Activated naive CD8-positive, alpha-beta T cell treated with anti-CD3 and anti-CD28 coated beads for 36 hours (primary cell): ENCODE measurements at places on chromosomes 7 and 10. TPM values are rescaled to one million over a fixed set of nuclear protein-coding genes. Genes with fewer than 3 reads are reported as not detected.
A peak's percentile ranks its signal among the peaks of the same experiment; 100 is the strongest.

OR6B1 gene
- not detected for total RNA-seq

SPDYE6 gene
- not detected for total RNA-seq

ENTPD1 gene
- total RNA-seq = 0.99 TPM

PON1 gene
- not detected for total RNA-seq

KBTBD2 gene
- 22.7 TPM for total RNA-seq

TRPV5 gene
- total RNA-seq = not detected

CFAP69 gene
- 0.85 TPM for total RNA-seq

GRCh38 chr10:65328486-65328885, 1597.3 kb upstream of the LRRTM3 start:
- no peak overlapping the region for H3K4me3 ChIP-seq
- no peaks in the 10 kb centered on the region for H3K27me3 ChIP-seq
- H3K36me3 ChIP-seq = no peaks in the 10 kb centered on the region
- no peaks in the 10 kb centered on the region for H3K4me1 ChIP-seq

- DNase-seq = no peak
- no peak overlapping the region for H3K27ac ChIP-seq
- peaks cover 11% of the 10 kb centered on the region for H3K4me1 ChIP-seq
- no peak overlapping the region for H3K4me3 ChIP-seq
- H3K27me3 ChIP-seq = no peaks in the 10 kb centered on the region
- peaks cover 2% of the 10 kb centered on the region for H3K36me3 ChIP-seq
These were observed 17.8 kb downstream of the USP6NL start for GRCh38 chr10:11593612-11594011.

GRCh38 chr7:77897004-77897547, 98.5 kb downstream of the PHTF2 start:
- no peak overlapping the region for H3K4me3 ChIP-seq
- H3K36me3 ChIP-seq = no peaks in the 10 kb centered on the region
- DNase-seq = no peak
- H3K27me3 ChIP-seq = no peaks in the 10 kb centered on the region

DNA sequence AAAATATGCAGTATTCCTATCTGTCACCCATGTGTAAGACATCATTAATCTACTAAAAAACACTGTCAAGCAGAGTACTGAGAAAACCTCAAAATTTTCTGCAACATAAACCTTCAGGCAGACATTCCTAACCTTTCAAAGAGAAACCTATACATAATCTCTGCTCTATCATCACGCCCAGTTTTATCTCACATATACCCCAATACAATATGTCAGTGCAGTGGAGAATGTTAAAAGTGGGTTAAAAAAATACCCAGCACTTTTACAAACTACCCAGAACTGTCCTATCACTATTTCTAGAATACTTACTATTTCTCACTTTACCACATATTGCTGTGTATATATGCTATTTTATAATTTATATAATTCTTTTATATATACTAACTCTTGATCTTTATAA, 922.0 kb upstream of the SORCS1 start:
- no peaks in the 10 kb centered on the region for H3K36me3 ChIP-seq
- H3K4me3 ChIP-seq = no peak overlapping the region
- H3K27me3 ChIP-seq = no peaks in the 10 kb centered on the region
- no peak for DNase-seq
- no peaks in the 10 kb centered on the region for H3K4me1 ChIP-seq
- H3K27ac ChIP-seq = no peak overlapping the region

DNA sequence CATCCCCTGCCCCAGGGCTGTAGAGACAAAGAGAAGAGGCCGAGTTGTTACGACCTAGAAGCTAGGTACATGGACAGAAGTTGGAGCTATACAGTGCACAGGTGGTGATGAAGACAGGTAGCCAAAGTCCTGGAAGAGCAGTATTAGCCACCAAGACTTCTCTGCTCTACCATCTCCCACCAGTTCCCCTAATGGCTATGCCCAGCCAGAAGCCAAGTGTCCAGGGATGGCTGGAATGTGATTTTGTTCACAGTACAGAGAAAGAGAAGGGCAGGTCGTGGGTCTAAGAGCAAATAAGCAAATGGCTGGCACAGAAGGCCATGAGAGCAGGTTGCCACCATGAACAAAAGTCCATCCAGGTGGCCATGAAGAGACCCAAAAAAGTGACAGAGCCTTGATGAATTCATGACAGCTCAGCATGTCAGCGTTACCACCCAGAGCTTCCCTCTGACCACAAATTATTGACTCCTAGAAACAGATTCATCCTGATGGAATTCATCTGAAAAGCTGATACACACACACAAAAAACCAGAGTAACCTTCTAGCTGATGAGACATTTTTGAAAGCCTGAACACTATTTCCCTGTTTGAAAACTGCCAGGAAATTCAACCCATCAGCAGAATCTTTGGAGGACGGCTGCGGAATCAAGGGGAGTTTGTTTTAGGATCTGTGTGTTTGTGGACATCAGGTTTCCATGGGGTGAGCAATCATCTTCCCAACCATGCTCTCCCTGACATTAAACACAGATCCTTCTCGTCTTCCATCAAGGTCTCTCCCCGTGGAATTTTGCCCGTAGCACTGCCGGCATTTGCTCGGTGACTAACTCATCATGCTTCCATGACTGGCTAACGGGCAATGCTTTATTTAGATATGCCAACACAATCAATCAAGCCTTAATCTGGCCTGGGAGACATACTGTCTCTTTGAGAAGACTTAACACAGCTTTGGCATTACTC, 906.7 kb upstream of the AUTS2 start:
- no peak overlapping the region for H3K27ac ChIP-seq
- H3K36me3 ChIP-seq = no peaks in the 10 kb centered on the region
- H3K4me1 ChIP-seq = no peaks in the 10 kb centered on the region
- H3K27me3 ChIP-seq = no peaks in the 10 kb centered on the region

- DNase-seq = no peak
- peaks cover 6% of the 10 kb centered on the region for H3K4me1 ChIP-seq
- H3K4me3 ChIP-seq = no peak overlapping the region
- H3K36me3 ChIP-seq = no peaks in the 10 kb centered on the region
- H3K27me3 ChIP-seq = peaks cover 13% of the 10 kb centered on the region
These were observed 43.5 kb downstream of the STRA8 start for GRCh38 chr7:135277161-135277560.

GRCh38 chr10:22620140-22620857, 94.1 kb downstream of the PIP4K2A start:
- peaks cover 36% of the 10 kb centered on the region for H3K36me3 ChIP-seq
- H3K27ac ChIP-seq = peak overlapping the region; percentile 55
- no peak overlapping the region for H3K4me3 ChIP-seq
- DNase-seq = no peak

DNA sequence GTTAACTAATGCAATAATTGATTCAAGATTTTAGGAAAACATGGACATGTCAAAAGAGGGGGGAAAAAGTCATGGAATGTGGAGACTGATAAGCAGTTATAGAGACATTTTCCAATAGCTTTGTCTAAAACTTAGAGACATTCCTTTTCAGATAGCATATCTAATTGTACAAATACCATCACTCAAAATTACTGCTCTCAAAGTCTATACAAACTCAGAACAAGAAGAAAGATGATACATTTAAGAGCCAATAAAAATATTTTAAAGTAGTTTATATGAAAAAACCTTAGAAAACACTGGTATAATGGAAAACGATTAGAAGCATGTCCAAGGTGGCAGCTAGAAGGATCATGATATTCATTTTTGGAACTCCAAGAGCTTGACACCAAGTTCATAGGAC, 146.5 kb downstream of the DOCK4 start:
- H3K36me3 ChIP-seq = no peaks in the 10 kb centered on the region
- DNase-seq = no peak
- no peak overlapping the region for H3K27ac ChIP-seq
- H3K27me3 ChIP-seq = peaks cover 12% of the 10 kb centered on the region
- H3K4me3 ChIP-seq = no peak overlapping the region

GRCh38 chr10:72223743-72224101, 7.6 kb upstream of the ASCC1 start:
- no peaks in the 10 kb centered on the region for H3K27me3 ChIP-seq
- peak overlapping the region; percentile 12 for H3K4me3 ChIP-seq
- peak; percentile 37 for DNase-seq
- H3K27ac ChIP-seq = peak overlapping the region; percentile 78

- no peaks in the 10 kb centered on the region for H3K36me3 ChIP-seq
- no peak for DNase-seq
- no peak overlapping the region for H3K27ac ChIP-seq
- H3K4me1 ChIP-seq = peaks cover 12% of the 10 kb centered on the region
These were observed 12.6 kb downstream of the NEURL1 start for GRCh38 chr10:103506061-103506460.

DNA sequence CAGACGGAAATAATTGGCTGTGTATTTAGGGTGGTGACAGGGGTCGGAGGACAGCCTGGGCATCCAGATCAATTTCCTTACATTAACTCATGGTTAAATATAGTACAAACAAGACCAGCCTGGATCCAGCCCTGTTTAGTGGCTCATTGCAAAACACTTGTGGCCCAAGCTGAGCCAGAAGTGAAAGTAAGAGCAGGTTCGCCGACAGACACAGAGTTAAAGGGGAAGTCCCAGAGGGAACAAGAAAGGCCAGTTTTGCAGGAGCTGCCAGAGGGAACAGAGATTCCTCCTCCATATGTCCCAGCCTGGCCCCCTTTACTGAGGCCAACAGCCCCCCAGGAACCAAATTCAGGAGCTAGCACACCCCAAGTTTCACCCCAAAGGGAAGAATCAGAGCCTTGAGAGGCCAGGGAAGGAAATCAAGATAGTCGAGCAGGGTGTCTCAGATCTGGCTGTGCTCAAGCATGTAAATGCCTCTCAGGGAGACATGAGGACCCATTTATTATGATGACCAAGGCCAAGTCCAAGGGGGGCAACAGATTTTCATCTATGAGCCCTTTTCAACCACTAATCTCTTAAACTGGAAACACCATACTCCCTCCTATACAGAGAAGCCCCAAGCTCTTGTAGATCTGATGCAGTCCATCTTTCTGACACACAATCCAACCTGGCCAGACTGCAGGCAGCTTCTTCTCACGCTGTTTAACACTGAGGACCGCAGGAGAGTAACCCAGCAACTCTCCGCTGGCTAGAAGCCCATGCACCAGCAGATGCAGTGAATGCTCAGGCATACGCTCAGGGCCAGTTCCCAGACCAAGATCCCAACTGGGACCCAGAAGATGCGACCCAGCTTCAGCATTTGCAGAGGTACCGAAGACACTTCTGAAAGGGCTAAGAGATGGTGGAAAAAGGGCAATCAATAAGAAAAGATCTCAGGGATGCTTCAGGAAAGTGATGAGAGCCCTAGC, 15.9 kb upstream of the ADCK2 start:
- peaks cover 18% of the 10 kb centered on the region for H3K4me1 ChIP-seq
- DNase-seq = peak; percentile 42
- H3K27me3 ChIP-seq = peaks cover 2% of the 10 kb centered on the region
- H3K4me3 ChIP-seq = peak overlapping the region; percentile 67
- peak overlapping the region; percentile 69 for H3K27ac ChIP-seq

- peaks cover 49% of the 10 kb centered on the region for H3K4me1 ChIP-seq
- H3K4me3 ChIP-seq = no peak overlapping the region
- no peak for DNase-seq
These were observed 58.4 kb downstream of the MKI67 start for GRCh38 chr10:128067691-128068397.

DNA sequence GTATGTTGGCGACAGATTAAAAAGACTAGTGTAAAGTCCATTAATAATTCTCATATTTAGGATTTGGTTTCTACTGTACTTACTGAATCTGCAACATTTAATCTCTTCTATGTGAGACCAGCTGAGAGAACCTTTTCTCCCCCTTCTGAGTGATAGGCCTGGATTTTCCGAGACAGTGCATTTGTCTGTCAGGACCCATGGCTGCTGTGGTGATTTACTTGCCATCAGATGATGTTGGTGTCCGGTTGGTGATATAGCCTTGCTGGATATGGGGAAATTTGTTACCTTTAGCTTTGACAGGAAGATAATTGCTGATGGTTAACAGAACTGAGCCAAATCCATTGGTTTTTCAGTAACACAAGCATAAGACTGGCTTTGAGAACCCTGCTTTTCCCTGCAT, 517.2 kb downstream of the LRMDA start:
- H3K36me3 ChIP-seq = no peaks in the 10 kb centered on the region
- no peaks in the 10 kb centered on the region for H3K4me1 ChIP-seq
- H3K27ac ChIP-seq = no peak overlapping the region
- no peak overlapping the region for H3K4me3 ChIP-seq
- DNase-seq = no peak

GRCh38 chr7:42522227-42522991, 285.4 kb upstream of the GLI3 start:
- no peak overlapping the region for H3K27ac ChIP-seq
- no peaks in the 10 kb centered on the region for H3K27me3 ChIP-seq
- H3K4me3 ChIP-seq = no peak overlapping the region
- no peak for DNase-seq
- no peaks in the 10 kb centered on the region for H3K4me1 ChIP-seq
- no peaks in the 10 kb centered on the region for H3K36me3 ChIP-seq

DNA sequence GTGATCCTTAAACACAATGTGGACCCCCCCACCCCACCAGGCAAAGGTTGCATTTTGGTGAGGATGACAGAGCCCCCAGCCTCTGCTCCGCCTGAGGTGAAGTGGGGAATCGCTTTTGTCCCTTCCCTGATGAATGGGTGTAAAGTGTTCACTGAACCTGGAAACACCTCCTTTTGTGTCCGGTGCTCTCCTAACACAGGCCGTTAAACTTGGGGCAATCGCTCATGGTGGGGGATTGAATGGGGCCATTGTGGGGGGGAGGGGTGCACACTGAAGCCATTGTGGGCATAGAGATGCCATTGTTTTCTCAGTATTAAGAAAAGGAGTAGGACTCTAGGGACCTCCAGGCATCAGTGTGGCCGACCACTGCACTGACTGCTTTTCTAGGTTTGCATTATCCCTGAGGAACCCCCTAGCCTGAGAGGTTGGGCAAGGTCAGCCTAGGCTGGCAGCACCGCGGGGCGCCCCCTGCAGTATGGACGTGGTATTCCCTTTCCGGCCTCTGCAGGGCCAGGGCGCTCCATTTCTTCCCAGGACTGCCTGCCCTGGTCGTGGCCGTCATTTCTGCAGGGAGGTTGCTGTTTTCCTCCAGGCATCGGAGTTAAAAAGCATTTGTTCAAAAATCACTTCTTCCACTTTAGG, 158.3 kb downstream of the TCF7L2 start:
- peak; percentile 29 for DNase-seq
- H3K4me3 ChIP-seq = no peak overlapping the region
- H3K27ac ChIP-seq = no peak overlapping the region
- H3K27me3 ChIP-seq = peaks cover 4% of the 10 kb centered on the region
- no peaks in the 10 kb centered on the region for H3K36me3 ChIP-seq

DNA sequence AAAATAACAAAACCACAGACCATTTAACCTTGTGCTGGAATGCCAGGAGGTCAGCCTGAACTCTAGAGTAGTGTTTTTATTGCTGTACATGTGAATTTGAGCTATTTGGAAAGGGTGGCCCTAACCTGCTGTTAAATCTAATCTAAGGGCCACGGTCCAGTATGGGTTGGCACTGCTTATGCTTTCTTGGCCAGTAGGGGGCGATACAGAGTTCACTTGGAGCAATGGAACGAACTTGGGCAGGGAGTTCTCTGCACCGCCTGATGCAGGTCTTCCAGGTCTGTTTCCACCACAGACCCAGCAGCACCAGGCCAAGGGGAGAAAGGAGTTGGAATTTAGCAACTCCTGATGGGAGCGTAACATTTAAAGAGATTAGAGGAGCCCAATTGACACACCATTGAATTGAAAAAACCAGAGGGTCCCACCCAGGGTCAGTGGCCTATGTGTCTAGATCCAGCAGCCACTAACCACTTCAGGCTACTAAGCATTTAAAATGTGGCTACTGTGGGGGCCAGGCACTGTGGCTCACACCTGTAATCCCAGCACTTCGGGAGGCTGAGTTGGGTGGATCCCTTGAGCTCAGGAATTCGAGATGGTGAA, 75.7 kb upstream of the EFCAB10 start:
- H3K4me1 ChIP-seq = peaks cover 2% of the 10 kb centered on the region
- no peak overlapping the region for H3K27ac ChIP-seq
- peaks cover 7% of the 10 kb centered on the region for H3K36me3 ChIP-seq
- no peak overlapping the region for H3K4me3 ChIP-seq

- no peak overlapping the region for H3K27ac ChIP-seq
- H3K27me3 ChIP-seq = no peaks in the 10 kb centered on the region
- no peaks in the 10 kb centered on the region for H3K36me3 ChIP-seq
- H3K4me3 ChIP-seq = no peak overlapping the region
- DNase-seq = no peak
These were observed 215.9 kb downstream of the GPR158 start for GRCh38 chr10:25390733-25391132.
